Activated CD4-positive, alpha-beta T cell treated with anti-CD3 and anti-CD28 coated beads, Interleukin-2, Interleukin-4, amounts not matched to agents 100 ng/mL and 50 ng/mL, durations not matched to agents 16 hours and 8 hours (primary cell): ENCODE measurements at places on chromosomes 2 and 18.

DNA sequence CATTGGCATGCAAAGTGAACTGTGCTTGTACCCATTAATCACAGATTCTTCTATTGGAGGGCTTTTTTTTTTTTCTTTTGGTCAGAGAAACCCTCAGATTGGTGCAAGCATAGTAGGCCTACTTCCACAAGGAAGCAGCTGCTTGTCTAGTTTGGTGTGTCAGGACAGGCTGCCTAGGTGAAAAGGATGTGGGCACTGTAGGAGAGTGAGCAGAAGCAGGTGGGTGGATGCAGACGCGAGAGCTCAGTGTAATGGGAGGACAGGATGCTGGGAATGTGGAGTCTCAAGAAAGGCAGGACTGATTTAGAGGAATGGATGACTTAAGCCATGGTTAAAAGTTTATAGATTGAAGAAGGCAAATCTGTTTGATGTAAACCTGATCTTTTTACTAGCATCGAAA is 3.1 kb downstream of the ELP2 start:
- no peak for DNase-seq

DNA sequence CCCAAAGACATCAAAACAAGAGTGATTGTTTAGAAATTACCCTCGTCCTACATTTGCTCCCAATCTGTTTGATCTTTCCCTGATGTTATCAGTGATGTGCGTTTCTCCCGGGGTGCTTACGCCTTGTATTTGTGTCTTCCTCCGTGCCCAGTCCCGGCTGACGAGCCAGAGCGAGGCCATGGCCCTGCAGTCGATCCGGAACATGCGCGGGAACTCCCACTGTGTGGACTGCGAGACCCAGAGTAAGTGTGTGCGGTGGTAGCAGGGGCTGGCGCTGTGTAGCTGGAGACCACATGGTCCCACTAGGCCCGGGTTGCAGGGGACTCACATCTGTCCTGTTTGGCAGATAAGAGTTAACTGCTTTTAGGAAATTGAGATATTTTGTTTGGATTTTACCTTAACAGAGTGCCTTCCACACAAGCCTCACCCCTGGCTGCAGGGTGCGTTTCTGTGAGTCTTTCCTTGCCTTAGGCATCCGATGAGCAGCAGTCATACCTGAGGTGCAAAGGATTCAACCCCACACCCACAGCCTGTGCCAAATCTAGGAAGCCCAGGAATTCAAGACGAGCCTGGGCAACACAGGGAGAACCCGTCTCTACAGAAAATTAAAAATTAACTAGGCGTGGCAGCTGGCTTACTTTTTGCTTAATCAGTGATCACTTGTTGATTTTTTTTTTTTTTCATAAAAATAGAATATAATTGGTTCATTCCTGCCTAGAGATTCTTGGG is 127.4 kb downstream of the GBX2 start:
- DNase-seq = no peak

DNA sequence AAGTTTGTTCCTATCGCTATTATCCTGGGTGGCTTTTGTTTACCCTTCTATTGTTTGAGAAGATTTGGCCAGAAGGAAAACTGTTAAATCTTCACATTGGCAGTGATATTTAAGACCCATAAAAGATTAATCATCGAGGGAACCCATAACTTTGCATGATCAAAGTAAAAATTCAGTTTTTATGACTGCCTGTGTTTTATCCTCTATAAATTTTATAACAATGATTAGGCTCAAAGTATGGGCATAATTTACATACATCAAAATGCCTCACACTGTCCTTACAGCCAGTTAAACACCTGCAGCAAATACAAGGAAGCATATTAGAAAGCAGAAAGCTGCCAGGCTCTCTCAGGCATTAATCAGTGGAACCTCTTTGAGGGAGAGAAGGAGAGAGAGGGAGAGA is 289.1 kb downstream of the ICOS start:
- no peak for DNase-seq

- no peak for DNase-seq
These were observed 96.6 kb downstream of the TXNL1 start for GRCh38 chr18:56541793-56542192.

DNA sequence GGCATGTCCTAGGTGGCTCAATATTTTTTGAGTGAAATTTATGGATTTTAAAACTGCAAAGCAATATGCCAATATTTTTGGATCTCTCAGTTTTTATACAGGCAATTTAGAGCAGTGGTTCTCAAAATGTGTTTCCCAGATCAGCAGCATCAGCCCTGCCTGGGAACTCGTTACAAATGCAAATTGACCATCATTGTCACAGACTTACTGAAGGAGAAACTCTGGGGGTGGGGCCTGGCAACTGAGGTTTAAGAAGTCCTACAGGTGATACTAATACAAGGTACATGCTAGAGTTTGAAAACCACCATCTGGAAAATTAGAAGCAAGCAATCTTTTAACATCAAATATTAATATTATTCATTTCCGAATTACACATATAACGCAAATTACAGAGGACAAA is 215.6 kb upstream of the PID1 start:
- no peak for DNase-seq

GRCh38 chr2:75100011-75100800 is 99.1 kb downstream of the TACR1 start:
- no peak for DNase-seq

DNA sequence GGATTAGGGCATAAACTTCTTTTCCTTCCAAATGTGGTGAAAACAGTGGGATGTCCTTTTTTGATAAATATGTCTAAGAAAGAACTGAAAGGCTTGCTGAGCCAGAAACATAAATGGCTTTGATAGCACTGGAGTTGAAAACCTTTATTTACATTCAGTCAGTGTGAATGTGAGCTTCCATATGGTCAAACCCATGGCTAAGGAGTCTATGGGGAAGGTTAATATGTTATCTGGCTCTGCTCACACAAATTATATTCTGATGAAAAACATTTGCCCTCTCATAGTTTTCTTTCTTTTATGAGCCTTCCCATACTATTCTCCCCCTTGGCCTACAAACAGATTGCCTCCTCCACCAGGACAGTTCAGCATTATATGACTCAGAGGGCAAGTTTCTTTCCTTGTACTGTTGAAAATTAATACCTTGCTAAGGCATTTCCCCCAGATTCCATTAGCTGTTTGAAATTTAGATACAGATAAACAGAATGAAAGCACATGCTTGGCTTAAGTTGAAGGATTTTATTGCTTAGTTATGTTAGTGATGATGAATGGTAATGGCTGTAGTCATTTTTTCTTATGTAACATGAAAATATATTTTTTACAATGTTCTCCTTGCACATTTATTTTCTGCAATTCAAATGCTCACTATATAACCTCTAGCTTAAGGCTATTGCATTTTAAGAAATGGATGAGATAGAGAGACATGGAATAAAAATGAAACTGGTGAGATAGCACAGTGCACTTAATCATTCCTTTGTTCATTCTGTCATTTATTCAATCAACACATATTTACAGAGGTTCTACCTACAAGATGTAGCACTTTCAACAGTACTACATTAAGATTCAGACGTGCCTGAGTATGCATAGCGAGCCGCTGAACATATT is 544.1 kb downstream of the LRRTM4 start:
- no peak for DNase-seq
